Right cardiac atrium (tissue), 5 donors: ENCODE measurements at places on chromosomes 2 and 18.

GRCh38 chr2:24984912-24985311 lies 13.2 kb upstream of the DNAJC27 start:
- peak; percentile 82 for DNase-seq

GRCh38 chr18:26941584-26941983 lies 76.1 kb upstream of the AQP4 start:
- no peak for DNase-seq

- DNase-seq, result peak; percentile 70
Measured at GRCh38 chr2:237201461-237202287, 116.0 kb downstream of the COPS8 start.

GRCh38 chr18:12844391-12844790 lies 39.6 kb downstream of the PTPN2 start:
- no peak for DNase-seq

DNA sequence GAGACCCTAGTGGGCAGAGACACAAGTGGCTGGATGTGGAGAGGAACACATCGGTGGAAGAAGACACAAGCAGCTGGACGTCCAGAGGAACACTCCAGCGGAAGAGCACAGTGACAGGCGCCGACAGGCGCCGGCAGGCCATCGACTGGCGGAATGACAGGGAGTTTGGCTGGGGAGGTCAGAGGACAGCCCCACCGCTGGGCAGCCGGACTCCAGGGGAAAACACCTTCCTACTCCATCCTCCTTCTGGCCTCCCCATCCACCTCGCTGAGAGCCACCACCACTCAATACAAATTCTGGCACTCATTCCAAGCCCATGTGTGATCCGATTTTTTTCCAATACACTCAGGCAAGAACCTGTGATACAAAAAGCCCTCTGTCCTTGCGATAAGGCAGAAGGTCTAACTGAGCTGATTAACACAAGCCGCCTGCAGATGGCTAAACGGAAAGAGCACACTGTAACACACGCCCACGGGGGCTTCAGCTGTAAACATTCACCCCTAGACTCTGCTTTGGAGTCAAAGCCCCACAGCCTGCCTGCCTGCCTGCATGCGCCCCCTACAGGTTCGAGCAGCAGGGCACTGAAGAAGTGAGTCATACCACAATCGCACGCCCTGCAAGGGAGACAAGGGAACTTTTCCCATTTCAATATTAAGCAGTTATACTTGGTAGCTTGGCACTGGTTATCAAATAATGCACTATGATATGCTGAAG lies 50.2 kb upstream of the LRP1B start:
- DNase-seq, result peak; percentile 68

DNA sequence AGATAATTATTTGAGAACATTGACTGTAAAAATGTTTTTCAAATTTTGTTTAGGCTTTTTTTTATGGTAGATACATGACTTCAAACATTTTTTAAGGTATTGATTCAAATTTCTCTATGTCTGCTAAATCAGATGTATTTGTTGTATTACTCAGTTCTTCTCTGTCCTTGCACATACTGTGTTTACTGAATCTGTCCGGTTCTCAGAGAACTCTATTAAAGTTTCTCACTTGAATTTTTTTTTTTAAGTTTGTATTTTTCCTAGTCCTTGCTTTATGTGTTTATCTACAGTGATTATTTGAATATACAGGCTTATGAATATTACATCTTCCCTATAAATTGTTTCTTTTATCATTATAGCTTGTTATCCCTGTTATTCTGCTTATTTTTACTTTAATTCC lies 5.3 kb downstream of the SEPTIN2 start:
- DNase-seq, result no peak
